ENCODE measurements at places on chromosomes 3 and 15.

DNA sequence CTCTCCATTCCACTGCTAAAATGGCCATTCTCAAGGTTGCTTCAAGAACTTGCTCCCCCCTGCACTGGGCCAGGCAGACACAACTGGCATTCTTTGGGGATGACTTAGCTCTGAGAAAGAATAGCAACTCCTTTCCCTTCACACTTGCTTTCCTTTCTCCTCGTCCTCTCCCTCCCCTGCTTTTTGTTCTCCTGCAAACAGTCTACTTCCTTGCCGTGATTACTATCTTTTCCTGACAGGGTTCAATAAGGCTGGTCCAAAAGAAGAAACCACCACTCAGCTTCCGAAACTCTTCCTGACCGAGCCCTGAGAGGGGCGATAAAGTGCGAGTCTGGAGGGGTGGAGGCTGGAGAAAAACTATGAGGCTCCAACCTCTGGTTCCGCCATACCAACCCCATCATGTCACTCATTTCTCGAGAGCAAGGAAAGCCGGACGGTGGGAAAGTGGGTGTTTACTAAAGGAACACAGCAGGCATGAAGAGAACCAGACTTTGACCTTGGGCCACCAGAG is 5.0 kb downstream of the AMOTL2 start:
- DNase-seq = no peak
- H3K4me3 ChIP-seq = no peak overlapping the region
- H3K27me3 ChIP-seq = peaks cover 6% of the 10 kb centered on the region

DNA sequence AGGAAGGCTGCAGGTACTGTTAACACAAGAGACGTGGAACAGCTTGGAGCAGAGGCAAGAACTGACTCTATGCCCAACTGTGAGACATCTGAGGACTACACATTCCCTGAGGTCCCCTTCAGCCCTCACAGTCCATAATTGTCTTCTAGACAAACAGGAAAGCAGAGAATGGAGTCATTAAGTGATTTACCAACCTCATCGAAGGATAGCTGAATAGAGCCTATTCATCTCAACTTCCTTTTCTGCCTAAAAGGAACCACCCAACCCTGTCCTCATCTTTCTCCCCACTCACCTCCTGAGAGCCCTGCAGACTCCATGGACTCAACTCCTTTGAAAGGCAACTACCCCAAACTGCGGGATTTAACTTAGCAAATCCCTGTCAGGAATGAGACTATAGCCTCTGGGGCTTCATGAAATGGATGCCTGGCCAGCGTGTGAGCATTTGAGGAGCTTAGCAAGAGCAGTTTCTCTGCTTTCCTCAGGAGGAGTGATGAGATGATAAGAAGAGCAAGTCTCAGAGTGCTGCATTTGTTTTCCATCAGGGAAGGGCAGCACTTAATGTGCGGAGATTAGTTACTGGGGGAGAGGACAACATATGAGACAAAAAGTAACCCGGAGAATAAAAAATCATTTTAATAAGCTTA is 61.5 kb upstream of the FILIP1L start:
- no peak overlapping the region for H3K4me3 ChIP-seq
- peaks cover 14% of the 10 kb centered on the region for H3K36me3 ChIP-seq
- no peak overlapping the region for H3K27ac ChIP-seq
- H3K27me3 ChIP-seq = no peaks in the 10 kb centered on the region
- H3K4me1 ChIP-seq = 0 out of 2 replicates have a peak, but pooled peaks cover 4% of the 10 kb centered on the region

DNA sequence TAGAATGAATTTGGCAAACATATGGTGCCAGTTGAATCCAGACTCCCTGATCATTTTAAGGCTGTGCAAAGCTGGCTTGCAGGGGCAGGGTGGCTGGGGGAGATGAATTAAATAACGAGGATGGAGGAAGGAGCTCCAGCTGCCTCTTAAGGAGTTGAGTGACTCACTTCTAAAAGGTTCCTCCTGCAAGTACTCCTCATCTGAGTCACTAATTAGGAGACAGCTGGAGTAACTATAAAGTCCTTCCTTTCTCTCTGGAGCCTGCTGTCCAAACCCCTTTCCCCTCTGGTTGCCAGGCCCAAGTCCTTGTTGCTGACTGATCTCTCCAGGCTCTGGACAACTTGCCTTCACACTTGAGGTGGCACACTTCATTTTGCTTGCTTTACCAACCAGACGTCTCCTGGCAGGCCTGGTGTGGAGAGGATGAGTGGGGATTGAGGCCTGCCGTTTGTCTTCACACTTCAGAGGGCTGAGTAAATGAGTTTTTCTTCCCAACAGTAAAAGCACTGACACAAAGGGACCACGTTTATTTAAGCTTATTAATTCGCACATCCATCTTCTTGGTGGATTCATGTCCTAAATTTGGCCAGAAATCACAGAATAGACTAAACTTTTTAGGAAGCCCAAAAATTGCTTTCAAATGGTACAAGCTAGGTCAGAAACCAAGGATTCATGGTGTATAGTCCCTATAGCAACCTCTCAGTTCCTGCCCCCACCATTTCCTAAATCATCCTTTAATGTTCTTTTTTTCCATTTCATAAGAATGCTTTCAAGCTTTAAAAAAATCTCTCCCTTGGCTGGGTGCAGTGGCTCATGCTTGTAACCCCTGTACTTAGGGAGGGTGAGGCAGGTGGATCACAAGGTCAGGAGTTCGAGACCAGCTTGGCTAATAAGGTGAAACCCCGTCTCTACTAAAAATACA is 90.5 kb upstream of the MYRIP start:
- H3K4me3 ChIP-seq = no peak overlapping the region
- no peak overlapping the region for H3K27ac ChIP-seq
- H3K4me1 ChIP-seq = no peaks in the 10 kb centered on the region
- no peaks in the 10 kb centered on the region for H3K36me3 ChIP-seq

GRCh38 chr15:83746231-83746630 is 92.3 kb downstream of the ADAMTSL3 start:
- H3K27me3 ChIP-seq = no peaks in the 10 kb centered on the region
- no peak overlapping the region for H3K27ac ChIP-seq
- no peaks in the 10 kb centered on the region for H3K36me3 ChIP-seq
- DNase-seq = no peak

- no peak overlapping the region for H3K4me3 ChIP-seq
- H3K36me3 ChIP-seq = no peaks in the 10 kb centered on the region
- H3K27me3 ChIP-seq = no peaks in the 10 kb centered on the region
- no peak overlapping the region for H3K27ac ChIP-seq
- no peak for DNase-seq
Observed at GRCh38 chr15:99514306-99514705, 51.5 kb upstream of the MEF2A start.

DNA sequence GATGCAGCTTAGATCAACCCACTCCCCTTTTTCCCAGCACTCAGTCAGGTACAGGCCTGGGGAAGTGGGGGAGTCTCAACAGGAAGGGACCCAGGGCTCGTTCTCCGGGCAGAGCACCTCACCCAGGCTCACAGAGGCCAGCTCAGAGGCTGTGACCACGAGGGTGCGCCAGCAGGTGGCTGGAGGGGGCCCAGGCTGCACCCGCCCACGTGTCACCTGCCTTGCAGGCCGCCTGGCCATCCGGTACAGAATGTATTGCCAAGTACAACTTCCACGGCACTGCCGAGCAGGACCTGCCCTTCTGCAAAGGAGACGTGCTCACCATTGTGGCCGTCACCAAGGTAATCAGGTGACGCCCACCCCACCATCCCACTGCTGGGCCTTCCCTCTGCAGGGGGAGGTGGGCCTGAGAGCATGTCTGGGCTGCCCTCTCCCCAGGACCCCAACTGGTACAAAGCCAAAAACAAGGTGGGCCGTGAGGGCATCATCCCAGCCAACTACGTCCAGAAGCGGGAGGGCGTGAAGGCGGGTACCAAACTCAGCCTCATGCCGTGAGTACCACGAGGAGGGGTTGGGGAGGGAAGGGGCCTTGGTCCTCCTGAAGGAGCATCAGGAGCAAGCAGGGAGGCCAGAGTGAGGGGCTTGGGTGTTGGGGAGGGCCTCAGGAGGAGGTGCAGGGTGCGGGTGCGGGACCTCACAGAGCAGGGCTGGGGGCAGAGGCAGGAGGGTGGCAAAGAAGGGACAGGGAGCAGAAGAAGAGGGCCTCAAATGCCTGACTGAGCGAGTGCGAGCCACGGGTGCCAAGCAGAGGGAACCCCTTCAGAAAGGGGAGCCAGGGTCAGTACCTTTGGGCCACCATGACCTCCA is 14.0 kb upstream of the LMAN1L start:
- peaks cover 3% of the 10 kb centered on the region for H3K4me1 ChIP-seq
- no peaks in the 10 kb centered on the region for H3K36me3 ChIP-seq
- no peak for DNase-seq
- no peaks in the 10 kb centered on the region for H3K27me3 ChIP-seq
- H3K27ac ChIP-seq = no peak overlapping the region

GRCh38 chr3:115808244-115808643 is 184.9 kb downstream of the GAP43 start:
- DNase-seq = no peak
- H3K27me3 ChIP-seq = no peaks in the 10 kb centered on the region
- no peaks in the 10 kb centered on the region for H3K36me3 ChIP-seq
- peaks cover 39% of the 10 kb centered on the region for H3K4me1 ChIP-seq
- H3K4me3 ChIP-seq = no peak overlapping the region
- H3K27ac ChIP-seq = no peak overlapping the region

DNA sequence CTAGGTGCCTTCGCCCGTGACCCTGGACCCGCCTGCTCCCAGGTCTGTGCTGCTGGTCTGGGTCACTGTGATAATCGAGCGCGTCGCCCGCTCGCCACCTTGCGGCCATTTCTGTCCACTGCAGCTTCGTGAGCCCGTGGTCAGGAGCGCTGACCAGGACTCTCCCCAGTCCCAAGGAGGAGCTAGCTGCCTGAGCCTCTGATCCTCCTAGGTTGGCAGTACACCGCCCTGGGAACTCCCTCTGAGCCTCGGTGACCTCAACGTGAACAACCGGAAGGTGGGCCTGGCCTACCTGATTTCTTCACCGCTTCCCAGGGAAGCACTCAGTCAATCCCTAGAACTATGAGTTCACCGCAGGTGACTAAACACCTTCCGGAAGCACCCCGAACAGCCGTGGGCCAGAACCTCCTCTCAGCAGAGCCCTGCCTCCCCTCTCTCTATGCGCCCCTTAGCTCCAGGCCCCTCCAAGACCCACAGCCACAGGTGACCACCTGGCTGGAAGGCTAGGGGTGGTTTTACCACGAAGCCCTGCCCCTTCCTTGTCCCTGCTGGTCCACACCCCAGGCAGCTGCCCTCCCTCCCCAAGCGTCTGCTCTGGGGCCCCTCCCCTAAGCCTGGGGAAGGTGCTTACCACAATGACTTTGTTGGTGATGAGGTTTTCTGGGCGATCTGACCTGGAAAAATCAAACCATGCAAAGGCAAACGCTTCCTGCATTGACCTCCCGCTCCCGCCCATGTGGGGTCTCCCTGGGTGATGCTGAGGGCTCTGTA is 9.7 kb downstream of the PLA2G4D start:
- peaks cover 13% of the 10 kb centered on the region for H3K4me1 ChIP-seq
- H3K27ac ChIP-seq = no peak overlapping the region
- no peak overlapping the region for H3K4me3 ChIP-seq
- no peaks in the 10 kb centered on the region for H3K27me3 ChIP-seq

DNA sequence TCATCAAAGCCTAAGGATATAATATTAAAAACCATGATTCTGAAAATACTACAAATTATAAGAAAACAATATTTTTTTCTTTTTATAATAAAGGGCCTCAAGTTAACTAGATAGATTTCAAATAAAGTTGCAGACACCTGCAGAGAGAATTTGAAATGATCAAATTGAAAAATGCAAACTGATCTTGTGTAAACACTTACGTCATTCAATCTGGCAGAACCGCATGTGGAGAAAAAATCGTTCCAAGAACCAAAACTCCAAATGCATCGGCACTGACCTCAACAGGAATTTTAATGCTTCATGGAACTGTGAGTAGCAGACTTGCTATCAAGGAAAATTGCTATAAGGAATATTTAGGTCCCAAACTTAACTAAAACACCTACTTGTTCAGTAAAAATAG is 17.2 kb downstream of the CPA3 start:
- no peaks in the 10 kb centered on the region for H3K36me3 ChIP-seq
- no peak overlapping the region for H3K27ac ChIP-seq
- DNase-seq = peak; percentile 12
- no peak overlapping the region for H3K4me3 ChIP-seq
- H3K27me3 ChIP-seq = no peaks in the 10 kb centered on the region

- H3K36me3 ChIP-seq = no peaks in the 10 kb centered on the region
- no peak overlapping the region for H3K4me3 ChIP-seq
- no peak overlapping the region for H3K27ac ChIP-seq
- H3K27me3 ChIP-seq = no peaks in the 10 kb centered on the region
Observed at GRCh38 chr15:41983221-41983620, 10.9 kb upstream of the EHD4 start.

GRCh38 chr3:33218446-33219174 is at the start of gene SUSD5:
Gene SUSD5, minus strand, starts transcription at chr3:33218810. Its CDS starts 13 bp downstream, at chr3:33218797.
- peaks cover 8% of the 10 kb centered on the region for H3K4me1 ChIP-seq
- no peak within 1 kb of the TSS for H3K27ac ChIP-seq
- peak; percentile 81 for DNase-seq
- peak within 1 kb of the TSS; percentile 83 for H3K4me3 ChIP-seq

- no peak overlapping the region for H3K4me3 ChIP-seq
- H3K36me3 ChIP-seq = peaks cover 10% of the 10 kb centered on the region
- H3K27me3 ChIP-seq = no peaks in the 10 kb centered on the region
- DNase-seq = no peak
- no peak overlapping the region for H3K27ac ChIP-seq
- H3K4me1 ChIP-seq = no peaks in the 10 kb centered on the region
Observed at GRCh38 chr3:13371100-13372075, 48.7 kb downstream of the NUP210 start.

DNA sequence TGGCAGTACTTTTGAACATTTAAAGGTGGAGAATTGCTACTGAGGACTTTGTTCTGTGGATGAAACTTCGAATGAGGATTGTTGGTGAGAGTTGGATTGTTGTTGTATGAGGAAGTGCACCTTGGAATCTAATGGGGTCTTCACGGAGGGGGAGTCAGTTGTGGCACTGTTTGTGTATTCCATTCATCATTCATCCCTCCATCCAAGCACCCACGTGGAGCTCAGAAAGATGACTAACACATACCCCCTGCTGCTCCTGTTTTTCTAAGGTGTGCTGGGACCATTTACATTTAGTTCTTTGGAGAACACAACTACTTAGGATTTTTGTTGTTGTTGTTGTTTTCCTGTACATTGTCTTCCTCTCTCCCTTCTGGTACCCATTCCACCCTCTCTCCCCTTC is 122.6 kb downstream of the IGF1R start:
- no peak overlapping the region for H3K4me3 ChIP-seq
- H3K27me3 ChIP-seq = no peaks in the 10 kb centered on the region
- H3K36me3 ChIP-seq = no peaks in the 10 kb centered on the region

DNA sequence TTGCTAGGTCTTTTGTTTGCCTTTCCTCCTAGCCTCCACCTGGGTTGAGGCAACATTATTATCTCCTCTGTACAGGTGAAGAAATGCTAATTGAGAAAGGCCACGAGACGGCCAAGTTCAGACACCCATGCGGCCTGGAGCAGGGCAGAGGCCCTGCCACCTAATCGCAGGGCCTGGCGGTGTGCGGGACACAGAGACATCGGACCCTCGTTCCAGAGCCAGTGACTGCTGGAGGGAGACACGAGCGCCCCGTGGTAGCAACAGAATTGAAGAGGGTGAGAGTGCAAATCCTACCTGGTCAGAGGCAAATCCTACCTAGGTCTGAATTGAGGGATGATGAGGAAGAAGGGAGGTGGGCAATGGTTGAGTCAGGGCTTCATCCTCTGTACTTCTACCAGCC is 113.8 kb upstream of the MEF2A start:
- no peaks in the 10 kb centered on the region for H3K36me3 ChIP-seq
- no peaks in the 10 kb centered on the region for H3K27me3 ChIP-seq
- H3K4me1 ChIP-seq = no peaks in the 10 kb centered on the region
- H3K27ac ChIP-seq = no peak overlapping the region

GRCh38 chr15:63401078-63401477 is 19.4 kb upstream of the CA12 start:
- H3K27me3 ChIP-seq = peaks cover 20% of the 10 kb centered on the region
- no peak overlapping the region for H3K27ac ChIP-seq
- H3K4me1 ChIP-seq = peaks cover 7% of the 10 kb centered on the region
- no peak overlapping the region for H3K4me3 ChIP-seq
